ENCODE measurements at places on chromosomes 2 and 18. TPM values are rescaled to one million over a fixed set of nuclear protein-coding genes. Genes with fewer than 3 reads are reported as not detected.

The SYT4 gene
- not detected for total RNA-seq

The FSHR gene
- not detected for total RNA-seq

The CHRNG gene
- not detected for total RNA-seq

The NT5C1B gene
- total RNA-seq: not detected

The RANBP2 gene
- total RNA-seq: 56.5 TPM

The YPEL5 gene
- total RNA-seq: 83.9 TPM

The ASTL gene
- not detected for total RNA-seq

The IHH gene
- not detected for total RNA-seq

The RAB11FIP5 gene
- total RNA-seq: 78.8 TPM

The PSMD14 gene
- 59.5 TPM for total RNA-seq

The NEU2 gene
- not detected for total RNA-seq

The CD8A gene
- total RNA-seq: 4.4 TPM

The WNT10A gene
- total RNA-seq: not detected

The GCKR gene
- total RNA-seq: 1.8 TPM

The GALNT13 gene
- 30.1 TPM for total RNA-seq

The FN1 gene
- 6,415 TPM for total RNA-seq

The MYL1 gene
- total RNA-seq: not detected

The BOLL gene
- total RNA-seq: not detected

The TUBA3E gene
- not detected for total RNA-seq

The NEU4 gene
- total RNA-seq: 22.0 TPM

The UGT1A5 gene
- not detected for total RNA-seq

The ACVR1 gene
- total RNA-seq: 25.0 TPM

The AOX1 gene
- total RNA-seq: 56.1 TPM

The UGT1A8 gene
- total RNA-seq: not detected

The ACKR3 gene
- 68.8 TPM for total RNA-seq

The TNFAIP6 gene
- 12.0 TPM for total RNA-seq

The REG1A gene
- total RNA-seq: 6.4 TPM

The SCTR gene
- not detected for total RNA-seq

The EPB41L3 gene
- total RNA-seq: 37.4 TPM

The SIX3 gene
- 0.14 TPM for total RNA-seq

The FHOD3 gene
- 19.8 TPM for total RNA-seq

The FAM237A gene
- total RNA-seq: not detected

The APCDD1 gene
- total RNA-seq: 75.8 TPM

The C2orf92 gene
- 13.7 TPM for total RNA-seq

The VWA3B gene
- not detected for total RNA-seq

The TMEM178A gene
- 5.4 TPM for total RNA-seq

The ALK gene
- 2.0 TPM for total RNA-seq

The SNTG2 gene
- 18.6 TPM for total RNA-seq

The CCBE1 gene
- total RNA-seq: 1.6 TPM

The SLC40A1 gene
- 76.5 TPM for total RNA-seq

The LRRFIP1 gene
- total RNA-seq: 196 TPM

The EVX2 gene
- total RNA-seq: not detected

The SERPINB11 gene
- total RNA-seq: not detected
